Uterus (tissue), 4 donors: ENCODE measurements at places on chromosomes 3 and 15. TPM values are rescaled to one million over a fixed set of nuclear protein-coding genes. Genes with fewer than 3 reads are reported as not detected.

- no peak within 1 kb of the TSS for H3K27ac ChIP-seq
- peak within 1 kb of the TSS; percentile 28 for H3K4me3 ChIP-seq
- no peak for DNase-seq
- no peaks in the 10 kb centered on the region for H3K36me3 ChIP-seq
- peaks cover 5% of the 10 kb centered on the region for H3K27me3 ChIP-seq
Measured at GRCh38 chr15:52790169-52790708, at the start of gene ONECUT1. TSS of gene ONECUT1 (minus strand) at chr15:52790336. CDS start at chr15:52789884, 452 bp downstream.

ONECUT1 gene
- not detected for total RNA-seq

GRCh38 chr3:45631486-45631885 lies 36.9 kb downstream of the LIMD1 start:
- no peak for DNase-seq
- no peaks in the 10 kb centered on the region for H3K27me3 ChIP-seq
- no peaks in the 10 kb centered on the region for H3K36me3 ChIP-seq
- no peak overlapping the region for H3K27ac ChIP-seq
- no peak overlapping the region for H3K4me3 ChIP-seq

PDCD10 gene
- total RNA-seq: 82.2 TPM

DNA sequence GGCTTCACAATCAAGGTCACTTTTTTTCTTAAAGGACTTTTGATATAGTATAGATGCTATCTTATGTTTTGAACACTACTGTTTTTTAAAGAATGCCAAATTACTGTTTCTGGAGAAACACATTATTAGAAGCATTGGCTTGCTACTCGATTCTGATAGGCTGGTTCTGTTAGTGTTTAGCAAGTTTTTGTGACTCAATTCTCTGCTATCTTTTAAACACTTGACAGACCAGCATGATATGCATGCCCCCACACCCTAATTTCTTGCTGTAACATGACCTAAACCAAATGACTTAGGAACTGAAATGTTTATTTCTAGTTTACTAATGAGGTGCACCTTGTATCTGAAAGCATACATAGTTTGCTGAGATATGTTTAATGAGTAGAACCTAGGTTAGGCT lies 5.5 kb upstream of the IL20RB start:
- no peak for DNase-seq
- H3K36me3 ChIP-seq: no peaks in the 10 kb centered on the region
- H3K27me3 ChIP-seq: no peaks in the 10 kb centered on the region
- no peaks in the 10 kb centered on the region for H3K4me1 ChIP-seq

DNA sequence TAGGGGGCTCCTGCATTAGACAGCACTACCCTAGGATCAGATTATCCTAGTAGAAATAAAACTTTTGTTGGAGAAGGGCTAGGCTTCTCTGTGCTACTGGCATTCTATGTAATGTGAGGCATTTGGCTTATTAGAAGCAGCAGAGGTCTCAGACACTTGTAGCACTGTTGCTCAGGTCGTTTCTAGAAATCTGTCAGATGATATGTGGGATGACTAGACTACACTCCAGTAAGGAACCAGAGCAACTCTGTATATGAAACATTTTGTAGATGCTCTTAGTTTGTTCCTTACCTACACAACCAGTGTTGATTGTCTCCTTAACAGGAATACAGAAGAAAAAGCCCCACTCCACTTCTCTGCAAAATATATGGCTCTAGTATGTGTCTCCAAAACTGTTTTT lies 21.9 kb upstream of the FBXL22 start:
- no peak for DNase-seq
- no peak overlapping the region for H3K27ac ChIP-seq
- no peak overlapping the region for H3K4me3 ChIP-seq
- H3K4me1 ChIP-seq: no peaks in the 10 kb centered on the region
- H3K36me3 ChIP-seq: no peaks in the 10 kb centered on the region

DNA sequence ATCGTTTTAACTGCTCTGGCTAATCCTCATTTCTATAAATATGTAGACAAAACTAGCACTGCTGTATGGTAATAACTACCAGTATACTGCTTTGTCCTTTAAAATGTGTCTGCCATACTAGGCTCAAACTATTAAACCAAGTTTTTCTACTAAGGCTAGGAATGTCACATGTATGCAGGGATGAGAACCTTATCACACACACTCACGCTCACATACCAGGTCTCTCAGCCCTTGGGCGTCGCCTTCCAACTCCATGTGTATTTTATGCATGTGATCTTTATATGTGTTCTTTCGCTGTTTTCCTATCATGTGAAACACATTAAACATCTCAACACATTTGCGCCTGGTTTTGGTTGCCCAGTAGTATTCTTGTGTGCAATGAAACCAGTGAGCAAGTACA lies 32.6 kb downstream of the ATP2C1 start:
- no peaks in the 10 kb centered on the region for H3K27me3 ChIP-seq
- no peak overlapping the region for H3K4me3 ChIP-seq
- no peaks in the 10 kb centered on the region for H3K4me1 ChIP-seq

IQCH gene
- total RNA-seq: 3.0 TPM

DNA sequence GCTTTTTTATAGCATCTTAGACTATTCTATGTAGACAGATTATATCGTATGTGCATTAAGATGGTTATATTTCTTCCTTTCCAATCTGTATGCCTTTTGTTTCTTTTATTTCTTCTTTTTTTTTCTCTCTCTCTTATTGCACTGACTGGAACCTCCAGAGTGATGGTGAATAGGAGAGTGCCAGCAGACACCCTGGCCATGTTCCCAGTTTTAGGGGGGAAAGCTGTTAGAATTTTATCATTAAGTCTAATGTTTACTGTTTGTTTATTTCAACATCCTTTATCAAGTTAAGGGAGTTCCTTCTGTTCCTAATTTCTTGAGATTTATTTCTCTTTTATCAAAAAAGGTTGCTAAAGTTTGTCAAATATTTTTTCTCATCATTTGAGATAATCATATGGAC lies 116.6 kb upstream of the LRTM1 start:
- no peaks in the 10 kb centered on the region for H3K27me3 ChIP-seq
- H3K4me3 ChIP-seq: no peak overlapping the region
- no peak for DNase-seq

DNA sequence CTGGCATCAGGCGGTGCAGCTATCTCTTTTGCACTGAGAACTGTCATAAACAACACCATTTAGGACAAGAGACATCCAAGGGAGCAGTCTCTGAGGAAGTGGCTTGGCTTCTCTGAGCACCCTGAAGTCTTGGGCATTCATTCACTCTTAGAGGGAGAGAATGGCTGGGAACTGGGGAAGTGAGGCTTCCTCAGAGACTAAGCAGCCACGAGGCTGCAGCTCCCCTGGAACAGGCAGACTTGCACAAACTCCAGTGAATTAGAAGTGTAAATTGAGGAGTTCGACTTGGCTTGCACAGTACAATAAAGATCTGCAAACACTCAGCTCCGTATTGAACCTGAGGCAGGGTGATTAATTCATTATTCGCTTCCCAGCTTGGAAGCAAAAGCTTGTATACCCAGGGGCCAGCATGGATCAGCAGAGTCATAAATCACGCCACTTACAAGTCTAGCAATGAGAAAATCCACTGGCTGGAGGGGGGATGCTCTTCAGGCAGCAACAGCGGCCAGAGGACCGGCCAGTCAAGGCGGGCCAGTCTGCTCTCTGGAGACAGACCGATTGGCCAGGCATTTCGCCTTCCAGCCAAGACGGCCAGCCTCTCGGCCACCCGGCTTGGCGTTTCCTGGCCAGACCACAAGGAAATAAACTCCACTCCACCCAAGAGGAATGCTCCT lies 118.8 kb upstream of the ADPGK start:
- H3K27me3 ChIP-seq: no peaks in the 10 kb centered on the region
- H3K27ac ChIP-seq: no peak overlapping the region
- H3K4me3 ChIP-seq: no peak overlapping the region
- H3K4me1 ChIP-seq: peaks cover 10% of the 10 kb centered on the region
- DNase-seq: no peak

FBXW12 gene
- total RNA-seq: 0.55 TPM

COX5A gene
- total RNA-seq: 70.5 TPM

GRCh38 chr15:66895794-66896453 lies 169.5 kb upstream of the SMAD3 start:
- no peaks in the 10 kb centered on the region for H3K27me3 ChIP-seq
- DNase-seq: no peak
- H3K4me1 ChIP-seq: no peaks in the 10 kb centered on the region
- H3K36me3 ChIP-seq: no peaks in the 10 kb centered on the region
- no peak overlapping the region for H3K4me3 ChIP-seq
- no peak overlapping the region for H3K27ac ChIP-seq
